ENCODE measurements at places on chromosomes 13 and 19.
A peak's percentile ranks its signal among the peaks of the same experiment; 100 is the strongest.

DNA sequence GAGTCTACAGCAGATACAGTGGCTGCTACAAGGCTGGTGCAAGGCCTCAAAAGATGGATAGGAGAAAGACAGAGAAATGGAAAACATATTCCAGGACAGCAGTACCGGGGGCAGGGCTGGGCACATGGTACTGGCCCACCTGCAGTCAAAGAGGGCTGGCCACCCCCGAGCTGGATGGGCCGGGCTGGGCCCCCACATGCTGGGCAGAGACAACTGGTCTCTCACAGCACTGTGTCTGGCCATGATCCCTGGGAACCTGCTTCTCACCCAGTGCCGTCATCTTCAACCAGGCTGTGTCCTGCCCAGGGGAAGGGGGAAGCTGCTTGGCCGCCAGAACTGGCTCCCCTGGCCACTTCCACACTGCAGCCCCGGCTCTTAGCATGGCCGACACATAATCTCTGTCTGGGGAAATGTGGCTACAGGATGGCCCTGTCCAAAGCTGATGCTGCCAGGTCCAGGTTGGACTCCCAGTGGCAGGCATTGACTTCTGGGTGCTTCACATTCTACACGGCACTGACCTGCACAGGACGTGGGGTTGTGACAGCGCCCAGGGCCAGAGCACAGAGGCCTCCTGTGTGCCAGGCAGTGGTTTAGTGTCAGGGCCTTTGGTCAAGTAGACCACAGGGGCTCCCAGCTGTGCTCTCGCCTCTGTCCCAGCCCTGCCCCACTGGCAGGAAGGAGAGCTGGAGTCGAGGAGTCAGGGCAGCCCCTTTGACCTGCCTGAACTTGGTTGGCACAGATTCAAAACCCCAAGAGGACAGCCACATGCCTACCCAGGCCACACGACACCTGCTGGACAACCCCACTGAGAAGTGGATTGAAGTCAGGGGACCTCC, 21.7 kb downstream of the PEPD start:
- no peak overlapping the region for H3K27ac ChIP-seq
- no peak for DNase-seq
- H3K4me1 ChIP-seq, result no peaks in the 10 kb centered on the region
- H3K4me3 ChIP-seq, result no peak overlapping the region
- H3K36me3 ChIP-seq, result no peaks in the 10 kb centered on the region

DNA sequence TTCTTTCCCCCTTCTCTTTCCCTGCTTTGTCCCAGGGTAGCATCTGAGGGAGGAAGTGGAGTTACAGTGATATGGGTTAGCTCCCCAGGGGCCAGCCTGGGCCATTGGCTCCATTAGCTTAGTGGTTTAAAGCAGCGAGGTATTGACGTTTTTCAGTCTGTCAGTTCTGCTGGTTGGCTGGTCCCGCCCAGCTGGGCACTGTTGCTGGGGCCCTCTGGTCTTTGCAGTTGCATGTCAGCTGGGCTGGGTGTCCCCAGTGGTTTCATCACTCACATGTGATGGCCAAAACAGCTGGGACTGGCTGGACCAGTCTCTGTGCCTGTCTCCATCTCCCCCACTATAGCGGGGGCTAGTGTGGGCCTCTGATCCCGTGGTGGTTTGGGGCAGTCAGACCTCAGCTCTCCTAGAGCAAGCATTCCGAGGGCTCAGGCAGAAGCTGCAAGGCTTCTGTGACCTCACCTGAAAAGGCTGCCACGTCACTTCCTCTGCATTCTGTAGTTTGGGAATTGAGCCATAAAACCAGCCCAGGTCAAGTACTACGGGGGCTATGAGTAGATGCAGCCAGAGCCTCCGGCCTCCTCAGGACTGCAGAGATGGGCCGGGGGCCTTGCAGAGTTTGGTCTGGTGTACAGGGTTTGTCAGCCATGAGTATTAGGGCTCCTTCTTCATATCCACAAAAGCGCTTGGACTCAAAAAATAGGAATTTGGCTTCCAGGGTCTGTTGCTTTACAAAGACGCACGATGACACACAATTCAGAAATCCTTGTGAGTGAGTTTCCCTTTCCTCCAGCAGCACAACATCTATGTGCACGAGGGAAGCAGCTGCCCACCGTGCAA, 30.0 kb downstream of the TSSK6 start:
- no peak for DNase-seq
- H3K27ac ChIP-seq, result no peak overlapping the region
- H3K36me3 ChIP-seq, result no peaks in the 10 kb centered on the region
- H3K4me3 ChIP-seq, result no peak overlapping the region
- peaks cover 52% of the 10 kb centered on the region for H3K4me1 ChIP-seq
- no peaks in the 10 kb centered on the region for H3K27me3 ChIP-seq

DNA sequence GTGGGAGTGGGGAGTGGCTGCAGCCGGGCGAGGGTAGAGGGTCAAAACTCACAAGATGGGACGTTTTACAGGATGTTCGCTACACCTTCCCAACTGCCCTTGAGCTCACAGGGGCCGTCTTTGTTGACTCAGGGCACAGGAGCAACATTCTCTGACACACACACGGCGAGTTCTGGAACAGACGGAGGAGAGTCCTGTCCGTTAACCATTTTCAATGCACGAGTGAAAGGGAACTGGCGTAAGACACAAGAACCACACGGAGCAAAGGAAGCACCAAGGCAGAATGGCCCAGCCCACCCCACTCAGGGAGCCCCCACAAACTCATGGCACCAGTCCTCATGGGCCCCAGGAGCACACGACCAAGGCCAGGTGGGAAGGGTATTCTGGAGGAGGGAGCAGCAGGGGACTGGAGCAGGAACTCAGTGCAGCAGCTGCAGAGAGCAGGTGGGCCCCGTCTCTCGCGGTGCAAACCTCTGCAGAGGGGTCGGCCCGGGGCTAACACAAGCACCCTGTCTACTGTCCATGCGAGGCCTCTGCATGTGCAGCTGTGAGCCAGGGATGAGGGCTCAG, 37.9 kb upstream of the ISYNA1 start:
- H3K4me1 ChIP-seq, result peaks cover 23% of the 10 kb centered on the region
- no peaks in the 10 kb centered on the region for H3K27me3 ChIP-seq
- no peak for DNase-seq

GRCh38 chr19:51511353-51511752, 9.8 kb upstream of the SIGLEC12 start:
- no peaks in the 10 kb centered on the region for H3K4me1 ChIP-seq
- no peaks in the 10 kb centered on the region for H3K27me3 ChIP-seq
- DNase-seq, result no peak
- no peaks in the 10 kb centered on the region for H3K36me3 ChIP-seq

DNA sequence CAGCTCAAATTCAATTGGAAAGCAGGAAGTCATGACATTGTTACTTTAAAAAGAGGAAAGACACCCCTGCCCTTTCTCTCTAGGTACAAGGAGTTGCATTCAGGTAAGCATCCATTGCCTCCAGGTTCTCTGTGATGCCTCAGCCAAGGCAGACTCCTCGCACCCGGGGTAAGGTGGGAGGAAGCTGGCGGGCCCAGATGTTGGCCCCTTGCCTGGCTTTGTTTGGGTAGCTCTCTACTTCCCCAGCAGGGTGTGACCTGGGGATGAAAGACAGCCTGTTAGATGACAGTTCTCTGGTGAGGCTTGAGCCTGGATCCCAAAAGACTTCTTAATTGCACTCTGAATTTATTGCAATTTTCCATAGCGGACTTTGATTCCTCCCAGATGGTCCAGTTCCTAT, 25.6 kb downstream of the SHISA2 start:
- peaks cover 8% of the 10 kb centered on the region for H3K4me1 ChIP-seq
- H3K4me3 ChIP-seq, result no peak overlapping the region
- H3K36me3 ChIP-seq, result no peaks in the 10 kb centered on the region
- H3K27ac ChIP-seq, result no peak overlapping the region
- no peak for DNase-seq

DNA sequence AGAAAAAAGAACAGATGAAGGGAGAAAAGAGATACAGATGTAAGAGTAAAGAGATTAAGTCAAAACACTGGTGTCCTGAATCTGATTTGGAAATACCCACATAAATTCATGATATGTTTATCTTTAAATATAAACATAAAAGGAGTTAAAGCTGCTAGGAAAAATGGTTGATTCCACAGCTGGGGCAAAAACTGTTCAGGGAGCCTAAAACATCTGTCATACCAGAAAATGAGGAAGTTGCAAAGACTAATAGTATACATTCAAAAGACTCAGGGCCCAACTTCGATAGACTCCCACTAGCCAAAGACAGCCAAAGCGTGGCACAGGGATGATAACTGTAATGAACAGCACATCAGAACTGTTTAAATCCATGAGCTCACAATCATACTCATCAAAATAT, 62.0 kb downstream of the ABCC4 start:
- no peaks in the 10 kb centered on the region for H3K27me3 ChIP-seq
- no peak overlapping the region for H3K27ac ChIP-seq
- no peak for DNase-seq
- no peaks in the 10 kb centered on the region for H3K36me3 ChIP-seq
- H3K4me1 ChIP-seq, result peaks cover 12% of the 10 kb centered on the region

- peaks cover 3% of the 10 kb centered on the region for H3K27me3 ChIP-seq
- H3K4me1 ChIP-seq, result peaks cover 3% of the 10 kb centered on the region
- H3K36me3 ChIP-seq, result no peaks in the 10 kb centered on the region
- peak; percentile 45 for DNase-seq
- no peak overlapping the region for H3K4me3 ChIP-seq
- no peak overlapping the region for H3K27ac ChIP-seq
Measured at GRCh38 chr19:45216667-45217066, 28.5 kb downstream of the EXOC3L2 start.

GRCh38 chr13:28678809-28679208, 19.9 kb downstream of the POMP start:
- no peak overlapping the region for H3K4me3 ChIP-seq
- H3K36me3 ChIP-seq, result peaks cover 16% of the 10 kb centered on the region
- DNase-seq, result no peak

GRCh38 chr13:46675016-46675415, 121.9 kb downstream of the ESD start:
- H3K27ac ChIP-seq, result peak overlapping the region; percentile 29
- H3K27me3 ChIP-seq, result no peaks in the 10 kb centered on the region
- peaks cover 2% of the 10 kb centered on the region for H3K36me3 ChIP-seq
- DNase-seq, result no peak

DNA sequence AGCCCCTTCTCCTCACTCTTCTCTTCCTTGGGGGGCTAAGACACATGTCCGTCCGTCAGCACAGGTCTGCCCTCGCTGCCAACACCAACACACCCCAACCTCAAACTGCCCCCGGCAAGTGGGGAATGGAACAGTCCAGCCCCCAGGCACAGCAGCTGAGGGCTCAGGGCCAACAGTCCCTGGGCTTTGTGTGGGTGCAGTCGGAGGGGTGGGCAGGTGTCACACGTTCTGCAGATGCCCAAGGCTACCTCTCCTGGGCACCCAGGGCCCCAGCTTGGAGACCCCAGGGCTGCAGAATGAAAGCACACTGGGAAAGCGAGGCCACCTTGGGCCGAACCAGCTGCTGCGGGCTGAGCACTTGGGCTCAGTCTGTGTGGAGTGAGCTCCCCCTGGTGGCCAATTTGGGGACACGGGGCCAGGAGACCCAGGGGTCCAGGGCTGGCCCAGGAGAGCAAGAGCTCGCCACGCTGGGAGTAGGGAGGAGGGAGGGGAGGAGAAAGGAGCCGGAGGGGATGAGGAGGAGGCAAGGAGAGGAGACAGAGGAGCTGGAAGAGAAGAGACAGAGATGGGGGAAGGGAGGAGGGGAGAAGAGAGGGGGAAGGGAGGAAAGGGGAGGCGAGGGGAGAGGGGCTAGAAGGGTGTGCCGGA, 14.0 kb upstream of the ATP8B3 start:
- H3K36me3 ChIP-seq, result no peaks in the 10 kb centered on the region
- peaks cover 3% of the 10 kb centered on the region for H3K4me1 ChIP-seq
- H3K27me3 ChIP-seq, result no peaks in the 10 kb centered on the region
- H3K27ac ChIP-seq, result peak overlapping the region; percentile 45

DNA sequence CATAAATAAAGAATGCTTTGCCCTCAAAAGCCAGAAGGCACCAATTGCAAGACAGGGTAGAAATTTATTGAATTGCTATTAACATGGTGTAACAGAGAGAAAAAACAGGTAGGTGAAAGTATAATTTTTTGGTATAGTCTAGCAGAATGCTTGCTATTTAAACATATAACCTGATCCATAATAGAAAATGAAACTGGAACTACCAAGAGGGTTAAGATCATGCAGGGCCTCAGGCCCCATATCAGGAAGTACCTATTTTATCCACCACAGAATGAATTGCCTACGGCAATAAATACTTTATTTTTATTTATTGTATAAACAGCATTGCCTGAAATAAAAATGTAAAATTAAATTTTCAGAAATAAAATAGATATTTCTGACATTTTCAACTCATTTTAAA, 159.5 kb downstream of the PRR20E start:
- no peak overlapping the region for H3K27ac ChIP-seq
- no peaks in the 10 kb centered on the region for H3K27me3 ChIP-seq
- no peak for DNase-seq
- H3K4me3 ChIP-seq, result no peak overlapping the region
- no peaks in the 10 kb centered on the region for H3K4me1 ChIP-seq
- no peaks in the 10 kb centered on the region for H3K36me3 ChIP-seq

GRCh38 chr13:27266917-27267316, 3.7 kb upstream of the RASL11A start:
- no peak overlapping the region for H3K4me3 ChIP-seq
- H3K27me3 ChIP-seq, result no peaks in the 10 kb centered on the region
- no peaks in the 10 kb centered on the region for H3K36me3 ChIP-seq

- no peaks in the 10 kb centered on the region for H3K36me3 ChIP-seq
- H3K27me3 ChIP-seq, result no peaks in the 10 kb centered on the region
- H3K4me3 ChIP-seq, result no peak overlapping the region
- no peaks in the 10 kb centered on the region for H3K4me1 ChIP-seq
- no peak overlapping the region for H3K27ac ChIP-seq
- no peak for DNase-seq
Measured at GRCh38 chr19:14770944-14771839, 7.2 kb downstream of the ADGRE2 start.

DNA sequence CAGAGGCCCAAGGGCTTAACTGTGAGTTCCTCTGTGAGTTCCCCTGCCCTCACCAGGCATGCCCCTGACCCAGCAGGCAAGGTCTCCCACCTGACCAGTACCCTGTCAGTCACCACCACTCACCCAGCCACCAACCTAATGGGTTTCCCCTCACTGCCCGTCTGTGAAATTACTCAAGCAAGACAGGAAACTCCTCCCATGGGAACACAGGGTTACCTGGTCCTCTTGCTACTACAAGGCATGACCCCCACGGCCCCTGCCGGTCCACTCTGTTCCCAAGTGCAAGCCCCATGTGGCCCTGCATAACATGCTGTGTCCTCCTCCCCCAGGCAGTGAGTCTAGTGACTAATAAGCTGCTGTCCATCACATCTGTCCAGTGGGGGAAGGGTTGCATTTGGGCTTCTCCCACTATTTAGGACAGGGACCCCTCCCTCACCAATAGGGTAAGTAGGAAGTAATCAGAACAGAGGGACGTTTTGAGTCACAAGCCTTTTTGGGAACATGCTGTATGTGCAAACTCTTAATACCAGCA, 8.0 kb upstream of the DHRS12 start:
- no peak overlapping the region for H3K4me3 ChIP-seq
- H3K36me3 ChIP-seq, result no peaks in the 10 kb centered on the region
- peak; percentile 31 for DNase-seq
- H3K27ac ChIP-seq, result no peak overlapping the region

GRCh38 chr19:4016486-4016885, 8.9 kb downstream of the PIAS4 start:
- H3K36me3 ChIP-seq, result no peaks in the 10 kb centered on the region
- H3K27ac ChIP-seq, result no peak overlapping the region
- peaks cover 34% of the 10 kb centered on the region for H3K4me1 ChIP-seq
- H3K4me3 ChIP-seq, result no peak overlapping the region
- no peak for DNase-seq

GRCh38 chr13:30002577-30002976, 152.2 kb upstream of the UBL3 start:
- H3K36me3 ChIP-seq, result no peaks in the 10 kb centered on the region
- no peaks in the 10 kb centered on the region for H3K4me1 ChIP-seq

- no peak overlapping the region for H3K4me3 ChIP-seq
- no peaks in the 10 kb centered on the region for H3K4me1 ChIP-seq
- H3K36me3 ChIP-seq, result no peaks in the 10 kb centered on the region
- no peak overlapping the region for H3K27ac ChIP-seq
Measured at GRCh38 chr19:46109876-46110275, 14.6 kb downstream of the IGFL3 start.
